ENCODE measurements at places on chromosomes 4 and X.

GRCh38 chr4:1794809-1795298 is 1.8 kb downstream of the FGFR3 start:
- H3K4me1 ChIP-seq: no peaks in the 10 kb centered on the region
- no peak for DNase-seq
- H3K27ac ChIP-seq: no peak overlapping the region

DNA sequence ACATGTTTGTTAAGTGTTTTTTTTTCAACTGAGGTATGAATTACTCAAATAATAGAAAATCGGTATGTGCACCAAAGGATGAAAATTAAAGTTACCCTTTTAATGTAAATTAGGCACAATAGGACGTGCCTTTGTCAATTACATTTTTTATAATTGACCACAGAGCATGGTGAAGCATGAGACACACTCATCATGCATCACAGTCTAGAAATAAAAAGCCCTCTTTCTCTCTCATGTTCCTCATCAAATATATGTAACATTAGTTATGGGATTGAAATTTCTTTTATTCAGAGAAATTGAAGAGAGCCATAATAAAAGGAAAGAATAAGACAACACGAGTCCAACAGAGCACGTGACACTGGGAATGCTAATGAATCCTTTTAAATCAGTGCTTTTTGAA is 3.5 kb downstream of the GNRHR start:
- peaks cover 8% of the 10 kb centered on the region for H3K4me1 ChIP-seq
- DNase-seq: no peak
- H3K4me3 ChIP-seq: no peak overlapping the region
- no peaks in the 10 kb centered on the region for H3K36me3 ChIP-seq

GRCh38 chr4:5034206-5034605 is 14.9 kb upstream of the CYTL1 start:
- no peak for DNase-seq
- peaks cover 3% of the 10 kb centered on the region for H3K27me3 ChIP-seq
- H3K4me3 ChIP-seq: no peak overlapping the region
- H3K4me1 ChIP-seq: peaks cover 14% of the 10 kb centered on the region
- no peaks in the 10 kb centered on the region for H3K36me3 ChIP-seq

DNA sequence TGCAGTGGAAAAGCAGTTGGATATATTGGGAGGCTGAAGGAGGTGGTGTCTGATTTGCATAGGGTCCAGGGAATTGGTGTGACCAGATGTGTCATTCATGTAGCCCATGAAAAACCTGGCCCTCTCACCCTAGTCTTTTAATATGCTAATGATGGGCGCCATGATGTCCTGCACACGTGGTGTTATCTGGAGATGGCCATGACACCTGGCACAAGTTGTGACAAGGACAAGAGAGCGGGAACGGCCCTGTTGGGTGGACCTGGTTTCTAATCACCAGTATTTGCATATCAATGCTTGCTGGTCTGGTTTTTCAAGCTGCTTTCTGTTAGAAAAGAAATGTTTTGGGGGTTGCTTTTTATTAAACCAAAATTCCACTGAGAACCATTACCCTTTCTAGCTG is 87.4 kb downstream of the ZXDA start:
- no peaks in the 10 kb centered on the region for H3K36me3 ChIP-seq
- DNase-seq: no peak
- H3K27ac ChIP-seq: no peak overlapping the region
- no peak overlapping the region for H3K4me3 ChIP-seq
- H3K4me1 ChIP-seq: peaks cover 2% of the 10 kb centered on the region
- peaks cover 1% of the 10 kb centered on the region for H3K27me3 ChIP-seq

- no peak for DNase-seq
- H3K27me3 ChIP-seq: no peaks in the 10 kb centered on the region
- no peak overlapping the region for H3K4me3 ChIP-seq
- no peak overlapping the region for H3K27ac ChIP-seq
Observed at GRCh38 chrX:136168929-136169735, 21.8 kb downstream of the FHL1 start.

GRCh38 chr4:876780-877179 is 50.9 kb upstream of the CPLX1 start:
- H3K27ac ChIP-seq: no peak overlapping the region
- H3K27me3 ChIP-seq: no peaks in the 10 kb centered on the region
- H3K36me3 ChIP-seq: peaks cover 56% of the 10 kb centered on the region
- no peak for DNase-seq
